Activated naive CD8-positive, alpha-beta T cell treated with anti-CD3 and anti-CD28 coated beads, Interleukin-2, amount 10 ng/mL, durations not matched to agents 7 days and 5 days (primary cell): ENCODE measurements at places on chromosomes 12 and 14. TPM values are rescaled to one million over a fixed set of nuclear protein-coding genes. Genes with fewer than 3 reads are reported as not detected.
A peak's percentile ranks its signal among the peaks of the same experiment; 100 is the strongest.

DNA sequence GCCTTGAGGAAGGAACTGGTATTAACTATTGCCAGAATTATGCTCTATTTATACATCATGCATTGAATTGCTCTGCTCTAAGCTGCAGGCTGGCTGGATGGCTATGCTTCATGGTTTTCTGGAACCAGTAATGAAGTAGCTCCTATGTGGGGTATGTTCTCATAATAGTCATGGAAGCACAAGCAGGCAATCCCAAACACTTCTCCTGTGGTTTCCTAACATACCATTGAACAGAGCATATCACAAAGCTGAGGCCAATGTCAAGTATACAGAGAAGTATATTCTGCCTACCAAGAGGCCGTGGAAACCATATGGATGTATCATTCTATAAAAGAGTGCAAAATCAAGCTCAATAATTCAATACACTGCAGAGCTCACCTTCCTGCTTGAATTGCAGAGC lies 1752.4 kb upstream of the FLRT2 start:
- no peaks in the 10 kb centered on the region for H3K36me3 ChIP-seq
- no peaks in the 10 kb centered on the region for H3K4me1 ChIP-seq
- no peak overlapping the region for H3K4me3 ChIP-seq

DNA sequence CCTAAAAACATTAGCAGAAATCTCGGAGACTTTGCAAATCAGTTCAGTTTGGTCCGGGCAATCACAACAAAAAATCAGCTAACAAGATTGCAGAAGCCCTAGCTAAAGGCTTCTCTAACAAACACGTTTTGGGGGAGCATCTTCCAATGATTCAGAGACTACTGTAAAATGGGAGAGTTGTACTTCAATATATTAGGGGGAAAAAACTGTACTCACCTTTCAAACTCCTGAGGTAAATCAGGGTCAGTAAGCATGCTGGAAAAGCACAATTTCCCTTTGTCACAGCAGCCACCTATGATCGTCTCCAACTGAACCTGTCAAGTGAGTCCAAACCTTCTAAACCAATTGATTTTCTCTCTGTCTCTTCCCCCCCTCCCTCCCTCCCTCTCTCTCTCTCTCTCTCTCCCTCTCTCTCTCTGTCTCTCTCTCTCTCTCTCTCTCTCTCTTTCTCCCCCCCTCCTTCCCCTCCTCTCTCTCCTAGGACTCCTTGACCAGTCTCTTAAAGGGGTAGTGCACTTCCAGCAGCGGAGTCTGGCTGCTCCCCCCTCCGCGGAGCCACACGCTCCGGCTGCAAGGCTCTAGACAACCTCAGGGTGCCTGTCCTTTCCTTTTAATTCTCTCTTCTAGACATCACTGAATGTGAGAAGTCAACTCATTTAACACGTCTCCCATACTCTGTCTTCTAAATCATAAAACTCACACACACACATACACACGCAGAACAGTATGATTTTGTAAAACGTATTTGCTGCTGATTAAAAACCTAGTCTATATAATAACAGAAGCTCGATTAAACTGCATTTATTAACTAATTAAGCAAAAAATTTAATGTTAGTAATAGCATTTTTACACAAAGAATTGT lies at the start of gene SOX5:
TSS of gene SOX5 (minus strand) at position 323 of the 862 bp plus-strand sequence. CDS start at position 254, 69 bp downstream.
- H3K36me3 ChIP-seq: no peaks in the 10 kb centered on the region
- H3K4me1 ChIP-seq: no peaks in the 10 kb centered on the region
- H3K4me3 ChIP-seq: no peak within 1 kb of the TSS
- H3K27ac ChIP-seq: no peak within 1 kb of the TSS
- no peak for DNase-seq

DNA sequence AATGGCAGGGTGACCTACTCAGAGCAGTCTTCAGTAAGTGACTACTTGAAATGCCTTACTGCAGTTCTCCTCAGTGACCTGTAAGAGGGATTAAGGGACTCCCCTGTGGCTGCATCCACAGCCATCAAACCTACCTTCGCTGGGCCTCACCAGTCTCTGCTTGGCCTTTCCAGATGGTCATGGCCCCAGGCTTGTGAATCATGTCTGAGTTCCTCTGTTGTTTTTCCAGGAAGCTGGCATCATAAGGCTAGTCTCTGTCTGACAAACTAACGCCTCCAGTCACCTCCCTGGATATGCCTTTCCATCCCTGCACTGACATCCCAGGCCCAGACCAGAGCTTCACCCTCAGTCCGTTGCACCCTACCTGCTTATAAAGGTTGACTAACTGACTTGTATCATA lies 14.0 kb downstream of the RNASE2 start:
- peaks cover 8% of the 10 kb centered on the region for H3K4me1 ChIP-seq
- H3K27ac ChIP-seq: no peak overlapping the region
- H3K27me3 ChIP-seq: peaks cover 44% of the 10 kb centered on the region

Gene GPRC5D
- not detected for total RNA-seq

GRCh38 chr12:75707983-75708382 lies 196.6 kb upstream of the KRR1 start:
- no peak overlapping the region for H3K27ac ChIP-seq
- H3K4me3 ChIP-seq: no peak overlapping the region
- H3K27me3 ChIP-seq: peaks cover 5% of the 10 kb centered on the region
- no peaks in the 10 kb centered on the region for H3K4me1 ChIP-seq
- no peaks in the 10 kb centered on the region for H3K36me3 ChIP-seq
- DNase-seq: no peak

- no peak overlapping the region for H3K27ac ChIP-seq
- H3K36me3 ChIP-seq: peaks cover 3% of the 10 kb centered on the region
- H3K4me3 ChIP-seq: no peak overlapping the region
- no peaks in the 10 kb centered on the region for H3K4me1 ChIP-seq
These were observed 259.7 kb downstream of the NELL2 start for GRCh38 chr12:44616402-44616801.

DNA sequence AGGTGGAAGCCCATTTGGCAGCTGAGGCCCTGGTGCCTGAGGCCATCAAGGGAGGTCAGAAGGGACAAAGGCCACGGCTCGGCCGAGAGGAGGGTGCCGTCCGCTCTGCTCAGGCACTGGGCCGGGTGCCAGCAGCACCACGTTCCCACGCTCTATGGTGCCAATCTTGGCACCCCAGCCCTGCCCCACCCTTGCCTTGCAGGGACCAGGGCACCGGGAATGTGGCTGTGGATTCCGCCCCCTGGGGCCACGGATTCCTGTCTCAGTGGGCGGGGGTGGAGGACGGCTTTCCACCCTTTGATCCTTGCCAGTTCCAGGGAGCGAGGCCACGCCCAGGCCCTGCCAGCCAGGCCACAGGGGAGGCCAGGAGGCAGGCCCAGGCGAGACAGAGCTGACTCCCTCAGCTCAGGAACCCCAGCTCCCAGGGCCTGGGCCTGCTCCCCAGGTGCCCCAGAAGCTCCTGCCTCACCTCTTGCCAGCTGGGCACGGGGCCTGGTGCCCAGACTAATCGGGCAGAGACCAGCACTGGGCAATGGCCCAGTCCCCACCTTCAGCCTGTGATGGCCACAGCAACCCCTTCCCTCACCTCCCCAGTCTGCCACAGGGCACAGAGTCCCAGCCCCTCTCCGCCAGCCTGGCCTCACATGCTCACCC lies 26.4 kb upstream of the GPR132 start:
- peaks cover 6% of the 10 kb centered on the region for H3K27me3 ChIP-seq
- H3K36me3 ChIP-seq: no peaks in the 10 kb centered on the region
- peak; percentile 48 for DNase-seq
- peaks cover 19% of the 10 kb centered on the region for H3K4me1 ChIP-seq
- H3K4me3 ChIP-seq: no peak overlapping the region

Gene SUSD6
- total RNA-seq: 44.5 TPM

- H3K36me3 ChIP-seq: no peaks in the 10 kb centered on the region
- H3K4me1 ChIP-seq: peaks cover 15% of the 10 kb centered on the region
- DNase-seq: no peak
- H3K27me3 ChIP-seq: peaks cover 9% of the 10 kb centered on the region
- H3K4me3 ChIP-seq: no peak overlapping the region
- H3K27ac ChIP-seq: no peak overlapping the region
These were observed 175.8 kb upstream of the PLXNC1 start for GRCh38 chr12:93972411-93973208.

Gene MANSC4
- not detected for total RNA-seq

Gene ALDH1L2
- total RNA-seq: 1.2 TPM

DNA sequence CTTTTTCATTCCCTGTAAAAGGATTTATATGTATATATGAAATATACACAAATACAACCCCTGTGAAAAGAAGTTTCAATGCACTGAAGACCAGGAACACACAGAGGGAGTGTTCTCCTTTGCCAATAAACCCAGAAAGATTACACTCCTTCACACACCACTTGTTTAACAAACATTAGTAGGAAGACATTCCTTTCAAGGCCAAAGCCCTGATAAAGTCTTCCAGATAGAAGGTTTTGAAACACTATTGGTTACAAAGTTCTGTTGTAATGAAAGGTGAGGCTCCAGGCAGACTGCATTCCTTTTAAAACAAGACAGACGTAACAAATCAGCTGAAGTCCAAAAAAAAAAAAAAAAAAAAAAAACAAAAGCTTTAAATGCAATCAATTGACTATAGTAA lies 81.0 kb downstream of the PTPN21 start:
- H3K4me3 ChIP-seq: no peak overlapping the region
- no peak overlapping the region for H3K27ac ChIP-seq
- H3K4me1 ChIP-seq: no peaks in the 10 kb centered on the region
- DNase-seq: no peak
- no peaks in the 10 kb centered on the region for H3K36me3 ChIP-seq

Gene NANOG
- total RNA-seq: not detected

GRCh38 chr14:74976264-74977113 lies 21.1 kb upstream of the PGF start:
- peaks cover 2% of the 10 kb centered on the region for H3K27me3 ChIP-seq
- H3K36me3 ChIP-seq: no peaks in the 10 kb centered on the region
- no peak for DNase-seq

Gene LRTM2
- not detected for total RNA-seq

DNA sequence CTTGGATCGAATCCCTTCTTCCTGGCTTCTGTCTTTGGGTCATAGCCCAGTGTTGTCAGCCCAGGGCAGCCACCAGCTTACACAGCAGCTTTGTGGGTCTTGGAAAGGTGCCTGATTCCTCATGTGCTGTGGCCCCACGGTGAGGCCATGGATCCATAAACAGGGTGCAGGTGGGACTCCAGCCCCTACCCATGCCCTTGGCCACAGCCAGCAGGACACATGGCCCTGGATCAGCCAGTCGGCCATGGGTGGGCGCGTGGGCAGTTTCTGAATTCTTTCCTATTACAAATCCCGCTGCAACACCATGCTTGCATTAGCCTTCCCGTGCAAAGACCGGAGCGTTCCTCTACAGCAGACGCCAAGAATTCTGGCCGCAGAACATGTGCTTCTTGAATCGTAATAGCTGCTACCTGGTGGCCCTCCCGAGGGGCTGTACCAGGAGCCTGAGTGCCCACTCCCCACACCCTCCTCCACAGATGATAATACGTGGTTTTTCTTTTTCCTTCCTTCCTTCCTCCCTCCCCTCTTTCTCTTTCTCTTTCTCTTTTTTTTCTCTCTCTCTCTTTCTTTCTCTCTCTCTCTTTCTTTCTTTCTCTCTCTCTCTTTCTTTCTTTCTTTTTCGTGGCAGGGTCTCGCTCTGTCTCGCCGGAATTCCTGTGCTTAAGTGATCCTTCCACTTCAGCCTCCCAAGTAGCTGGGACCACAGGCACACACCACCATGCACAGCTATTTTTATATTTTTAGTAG lies 2.9 kb upstream of the MMP17 start:
- peaks cover 25% of the 10 kb centered on the region for H3K27me3 ChIP-seq
- H3K4me1 ChIP-seq: no peaks in the 10 kb centered on the region
- H3K4me3 ChIP-seq: no peak overlapping the region
- H3K27ac ChIP-seq: no peak overlapping the region
- H3K36me3 ChIP-seq: no peaks in the 10 kb centered on the region
- no peak for DNase-seq

GRCh38 chr12:80025638-80026037 lies 73.7 kb upstream of the OTOGL start:
- no peaks in the 10 kb centered on the region for H3K36me3 ChIP-seq
- H3K4me3 ChIP-seq: no peak overlapping the region
- no peak for DNase-seq
- H3K4me1 ChIP-seq: no peaks in the 10 kb centered on the region
- no peak overlapping the region for H3K27ac ChIP-seq

Gene TGFB3
- total RNA-seq: 3.5 TPM

Gene CCDC60
- total RNA-seq: not detected

GRCh38 chr12:91205811-91206210 lies 23.2 kb upstream of the DCN start:
- DNase-seq: no peak
- no peaks in the 10 kb centered on the region for H3K4me1 ChIP-seq
- H3K27me3 ChIP-seq: no peaks in the 10 kb centered on the region
- H3K27ac ChIP-seq: no peak overlapping the region
- no peak overlapping the region for H3K4me3 ChIP-seq

GRCh38 chr14:74394549-74394948 lies 31.5 kb downstream of the SYNDIG1L start:
- peaks cover 35% of the 10 kb centered on the region for H3K27me3 ChIP-seq
- H3K36me3 ChIP-seq: no peaks in the 10 kb centered on the region

Gene CIROP
- total RNA-seq: not detected

DNA sequence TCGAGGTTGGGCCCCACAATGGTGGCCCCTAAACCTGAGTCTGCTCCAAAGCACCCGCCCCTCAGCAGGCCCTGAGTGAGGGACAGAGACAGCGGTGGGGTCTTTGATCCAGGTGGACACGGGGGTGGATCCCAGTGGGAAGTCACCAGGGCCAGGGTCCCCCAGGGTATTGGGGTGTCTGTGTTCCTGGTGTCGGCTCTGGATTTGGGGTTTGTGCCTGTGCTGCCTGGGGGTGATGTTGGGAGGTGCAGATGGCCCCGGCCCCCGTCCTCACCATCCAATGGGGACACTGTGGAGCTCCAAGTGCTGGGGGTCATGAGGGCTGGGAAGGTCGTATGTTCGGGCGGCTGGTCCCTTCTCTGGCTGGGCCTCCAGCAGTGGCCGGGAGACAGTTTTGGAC lies 354.2 kb downstream of the TMEM121 start:
- no peak overlapping the region for H3K27ac ChIP-seq
- peaks cover 4% of the 10 kb centered on the region for H3K4me1 ChIP-seq
- peak; percentile 21 for DNase-seq
- no peaks in the 10 kb centered on the region for H3K36me3 ChIP-seq
- peaks cover 14% of the 10 kb centered on the region for H3K27me3 ChIP-seq
- H3K4me3 ChIP-seq: no peak overlapping the region

DNA sequence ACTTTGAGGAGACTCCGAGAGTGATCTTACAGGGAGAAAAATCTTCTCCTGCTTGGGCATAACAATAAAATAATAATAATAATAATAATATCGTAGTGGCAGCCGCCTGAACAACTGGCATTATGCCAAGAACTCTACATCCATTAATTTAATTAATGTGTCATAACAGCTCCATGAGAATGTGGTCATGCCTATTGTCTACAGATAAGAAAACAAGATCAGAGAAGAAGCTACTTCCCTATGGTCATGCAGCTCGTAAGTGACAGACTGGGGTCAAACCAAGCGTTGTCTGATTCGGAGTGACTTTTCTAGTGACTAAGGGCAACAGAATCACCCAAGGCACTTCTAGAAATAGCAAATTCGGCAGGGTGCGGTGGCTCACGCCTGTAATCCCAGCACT lies 11.7 kb downstream of the PROX2 start:
- no peak overlapping the region for H3K27ac ChIP-seq
- H3K4me3 ChIP-seq: no peak overlapping the region
- H3K27me3 ChIP-seq: no peaks in the 10 kb centered on the region
- no peak for DNase-seq
- peaks cover 21% of the 10 kb centered on the region for H3K4me1 ChIP-seq

Gene MSI1
- not detected for total RNA-seq
